Stimulated activated CD4-positive, alpha-beta T cell treated with anti-CD3 and anti-CD28 coated beads, Interleukin-1b, Interleukin-23, amount 100 ng/mL, for 1 hour (primary cell): ENCODE measurements at places on chromosomes 2 and 18.

GRCh38 chr2:165373278-165374010, 96.1 kb upstream of the CSRNP3 start:
- DNase-seq = no peak

GRCh38 chr2:105449076-105449475, 50.2 kb upstream of the FHL2 start:
- DNase-seq = no peak

- no peak for DNase-seq
Observed at GRCh38 chr2:208033701-208034502, 8.6 kb upstream of the PLEKHM3 start.

GRCh38 chr2:9678544-9678943, 47.7 kb upstream of the YWHAQ start:
- no peak for DNase-seq

- no peak for DNase-seq
Observed at GRCh38 chr18:66124394-66124793, 373.6 kb downstream of the CDH7 start.

DNA sequence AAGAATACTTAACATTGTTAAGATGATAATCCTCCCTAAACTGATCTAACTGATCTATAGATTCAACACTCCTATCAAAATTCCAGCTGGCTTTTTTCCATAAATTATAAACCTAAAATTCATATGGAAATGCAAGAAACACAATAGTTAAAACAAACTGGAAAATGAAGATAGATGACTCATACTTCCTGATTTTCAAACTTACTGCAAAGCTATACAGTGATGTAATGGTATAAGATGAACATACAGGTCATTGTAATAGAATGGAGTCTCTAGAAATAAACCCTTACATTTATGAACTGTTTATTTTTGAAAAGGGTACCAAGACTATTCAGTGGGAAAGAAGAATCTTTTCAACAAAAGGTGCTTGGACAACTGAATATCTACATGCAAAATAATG, 32.3 kb downstream of the UBXN4 start:
- DNase-seq = no peak

DNA sequence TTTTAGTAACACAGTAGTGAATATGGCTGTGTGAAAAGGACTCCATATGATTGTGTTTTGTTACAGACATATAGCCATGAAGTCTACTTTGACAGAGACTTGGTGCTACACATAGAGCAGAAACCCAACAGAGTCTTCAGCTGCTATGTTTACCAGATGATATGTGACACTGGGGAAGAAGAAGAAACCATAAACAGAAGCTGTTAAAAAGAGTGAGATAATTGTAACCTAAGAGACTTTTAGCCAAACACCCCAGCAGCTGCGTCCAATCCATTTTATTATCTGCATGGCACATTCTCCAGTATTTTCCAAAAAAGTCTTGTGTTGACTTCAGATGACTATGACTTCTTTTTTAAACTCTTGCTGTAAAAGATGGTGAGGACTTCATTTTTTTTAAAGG, 41.4 kb upstream of the CYBRD1 start:
- no peak for DNase-seq

DNA sequence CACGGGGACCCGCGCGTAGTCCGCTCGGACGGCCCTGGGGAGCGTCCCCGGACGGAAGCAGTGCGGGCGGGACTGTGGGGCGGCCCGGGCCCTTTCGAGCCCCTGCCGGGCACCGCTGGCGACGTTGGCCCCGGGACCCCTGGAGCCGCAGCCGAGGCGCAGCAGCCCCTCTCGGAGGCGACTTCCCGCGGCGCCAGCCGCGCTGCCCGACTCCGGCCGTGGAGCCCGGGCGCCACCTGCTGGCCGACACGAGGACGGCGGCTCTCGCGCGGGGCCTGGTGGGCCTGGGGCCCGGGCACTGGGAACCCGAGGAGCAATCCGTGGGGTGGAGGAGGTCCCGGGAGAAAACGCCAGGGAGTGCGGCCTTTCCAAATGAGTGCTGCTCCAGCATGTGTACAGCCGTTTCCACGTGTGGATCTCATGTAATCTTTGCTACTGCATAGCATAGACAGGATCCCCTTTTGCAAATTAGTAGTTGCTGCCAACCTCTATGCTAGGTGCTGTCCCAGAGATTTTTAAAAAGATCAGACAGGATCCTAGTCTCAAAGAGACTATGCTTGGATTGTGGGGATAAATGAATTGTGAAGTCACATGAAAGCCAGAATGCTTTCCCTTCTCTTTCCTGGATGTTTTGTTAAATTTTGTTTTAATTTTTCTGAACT, 4.0 kb downstream of the ID2 start:
- peak; percentile 49 for DNase-seq

GRCh38 chr2:241432824-241433448, 75.4 kb downstream of the STK25 start:
- no peak for DNase-seq

- DNase-seq = no peak
Observed at GRCh38 chr2:144099340-144099739, 420.6 kb downstream of the ZEB2 start.

GRCh38 chr2:85892216-85892944, 3.6 kb upstream of the ST3GAL5 start:
- no peak for DNase-seq
